ENCODE measurements at places on chromosomes 5 and 9.

DNA sequence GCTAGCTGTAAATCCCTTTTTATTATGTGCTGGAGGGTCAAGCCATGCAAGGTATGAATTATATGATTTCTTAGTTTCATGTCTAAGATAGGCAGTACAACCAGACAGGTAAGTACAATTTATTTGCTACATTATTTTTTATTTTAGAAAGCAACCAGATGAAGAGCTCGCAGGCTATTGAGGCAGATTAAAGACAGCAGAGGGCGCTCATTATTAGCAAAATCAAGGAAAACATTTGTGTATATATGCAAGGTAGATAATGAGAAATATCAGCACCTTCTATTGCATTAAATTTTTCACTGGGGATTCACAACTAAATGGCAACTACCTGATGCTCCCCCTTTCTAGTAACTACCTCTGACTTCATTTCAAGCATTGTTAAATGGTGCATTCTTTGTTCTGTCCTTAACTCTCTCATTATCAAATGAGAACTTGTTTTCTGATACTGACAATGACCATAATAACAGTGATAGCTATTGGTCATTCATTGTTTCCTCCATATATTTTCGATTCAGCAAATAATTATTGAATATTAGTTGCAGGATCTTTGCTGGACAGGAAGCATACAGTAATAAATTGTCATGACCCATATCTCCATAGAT, 8.6 kb downstream of the SCGB3A2 start:
- DNase-seq: no peak

- no peak for DNase-seq
These were observed 10.0 kb downstream of the TLE4 start for GRCh38 chr9:79581794-79582193.

- DNase-seq: no peak
These were observed 111.7 kb upstream of the PUM3 start for GRCh38 chr9:2955575-2955974.

- DNase-seq: no peak
These were observed 75.0 kb downstream of the PTPDC1 start for GRCh38 chr9:94159069-94159939.

- DNase-seq: no peak
These were observed 561 bp downstream of the DAPK1 start for GRCh38 chr9:87498046-87498810.

GRCh38 chr5:32020271-32020670, 153.8 kb downstream of the GOLPH3 start:
- no peak for DNase-seq

DNA sequence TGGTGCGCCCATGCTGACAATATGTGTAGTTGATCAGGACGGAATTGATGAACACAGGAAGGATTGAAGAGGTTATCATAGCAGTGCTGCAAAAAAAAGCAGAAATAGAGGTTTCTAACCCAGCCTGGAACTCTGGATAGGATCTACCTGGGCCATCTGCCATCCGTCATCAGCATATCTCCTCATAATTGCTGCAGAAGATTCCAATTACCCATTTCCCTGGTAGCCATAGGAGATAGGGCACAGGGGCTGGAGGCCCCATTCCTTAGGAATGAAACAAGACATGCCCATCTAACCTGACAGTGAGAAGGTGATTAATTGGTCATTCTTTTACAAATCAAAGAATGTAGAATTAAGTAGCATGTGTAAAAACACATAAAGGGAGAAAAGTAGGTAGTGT, 60.3 kb upstream of the TRIM32 start:
- DNase-seq: no peak

All from stimulated activated CD8-positive, alpha-beta memory T cell treated with anti-CD3 and anti-CD28 coated beads, Interleukin-15, amount 100 ng/mL, for 4 hours (primary cell).